ENCODE measurements at places on chromosomes 1 and 21.

GRCh38 chr1:209652121-209652735 lies at the start of gene LAMB3:
TSS of gene LAMB3 (minus strand) at chr1:209652425. CDS start at chr1:209650944, 1,481 bp downstream.
- no peak for DNase-seq

DNA sequence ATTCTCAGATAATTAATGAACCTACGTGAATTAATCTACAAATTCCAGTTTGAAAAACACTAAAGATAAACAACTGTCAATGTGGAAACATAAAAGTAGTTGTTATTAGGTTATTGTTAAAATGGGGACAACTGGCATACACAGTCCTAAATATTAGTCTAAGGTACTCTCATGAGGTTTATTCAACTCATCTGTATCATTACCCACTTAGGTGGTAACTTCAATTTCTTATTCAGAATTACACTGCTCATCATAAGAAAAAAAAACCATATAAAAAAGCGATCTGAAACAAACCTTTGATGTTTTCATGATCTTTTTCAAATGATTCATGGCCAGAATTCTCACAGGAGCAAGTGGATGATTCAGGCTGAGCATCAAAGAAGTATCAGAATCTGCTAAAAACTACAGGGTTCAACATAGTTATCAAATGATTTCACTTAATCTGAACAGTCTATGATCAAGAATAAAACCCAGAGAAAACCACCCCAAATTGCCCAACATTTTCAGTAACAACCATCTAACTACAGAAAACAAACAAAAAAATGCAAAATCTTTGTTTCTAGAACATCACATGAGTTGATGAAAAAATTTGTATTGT lies 13.7 kb downstream of the HEATR1 start:
- no peak for DNase-seq

DNA sequence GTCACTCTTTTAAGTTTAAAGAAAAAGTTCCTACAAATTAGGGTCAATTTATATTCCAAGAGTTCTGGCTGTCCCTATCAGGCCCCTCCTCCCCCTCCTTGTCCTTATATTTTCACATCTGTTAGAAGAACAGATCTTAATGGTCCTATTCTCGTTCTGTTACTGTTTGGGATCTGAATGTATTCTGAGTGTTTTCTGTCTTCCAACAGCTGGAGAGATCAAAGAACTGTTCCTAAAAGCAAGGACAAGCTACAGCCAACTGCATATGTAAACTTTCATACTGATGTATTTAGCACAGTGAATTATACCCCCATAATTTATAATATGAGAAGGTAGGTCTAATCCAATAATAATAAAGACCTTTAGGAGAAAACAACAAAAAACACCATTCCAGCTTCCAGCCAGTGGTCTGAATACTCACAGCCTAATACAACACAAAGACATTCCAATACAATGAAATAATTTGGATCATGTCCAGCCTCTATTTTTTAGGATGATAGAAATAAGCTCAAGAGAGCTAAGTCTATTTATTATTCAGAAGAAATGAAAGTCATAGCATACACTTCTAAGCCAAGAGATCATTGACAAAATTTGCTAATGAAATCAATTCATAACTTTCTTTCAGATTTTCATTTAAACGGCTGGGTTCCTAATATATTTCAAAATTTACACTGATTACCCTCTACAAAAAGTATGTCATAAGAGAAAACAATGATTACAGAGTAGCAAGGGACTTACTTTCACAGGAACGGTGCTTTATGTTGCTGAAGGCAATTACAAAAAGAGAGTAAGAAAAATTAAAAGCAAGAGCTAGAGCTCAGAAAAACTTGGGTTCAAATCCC lies 25.3 kb downstream of the WLS start:
- DNase-seq: no peak

- peak; percentile 94 for DNase-seq
These were observed 2.0 kb downstream of the HES3 start for GRCh38 chr1:6245869-6246496.

- DNase-seq: no peak
These were observed 544.8 kb upstream of the ADGRL4 start for GRCh38 chr1:79551321-79551720.

DNA sequence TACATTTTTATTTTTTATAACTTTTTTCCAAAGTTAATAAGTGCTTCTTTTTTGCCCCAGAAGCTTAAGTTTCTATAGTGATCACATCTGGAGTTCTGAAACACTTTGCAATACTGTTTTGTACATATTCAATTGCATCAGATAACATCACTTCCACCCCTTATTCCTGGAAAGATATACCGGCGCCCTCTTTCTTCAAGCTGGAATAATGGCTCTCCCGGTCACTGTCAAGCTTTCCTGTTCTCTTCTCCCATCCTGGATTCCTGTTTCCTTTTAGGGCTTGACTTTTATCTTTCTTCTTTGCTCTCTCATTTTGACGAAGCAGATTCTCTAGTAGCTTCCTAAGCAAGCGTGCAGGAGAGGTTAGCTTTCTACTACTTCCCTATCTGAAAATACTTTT lies 1866.8 kb downstream of the MRPL39 start:
- DNase-seq: peak; percentile 39

- peak; percentile 85 for DNase-seq
These were observed 173.3 kb upstream of the FOXD3 start for GRCh38 chr1:63148825-63149645.

- DNase-seq: no peak
These were observed 34.3 kb downstream of the FAM78B start for GRCh38 chr1:166132496-166132895.

DNA sequence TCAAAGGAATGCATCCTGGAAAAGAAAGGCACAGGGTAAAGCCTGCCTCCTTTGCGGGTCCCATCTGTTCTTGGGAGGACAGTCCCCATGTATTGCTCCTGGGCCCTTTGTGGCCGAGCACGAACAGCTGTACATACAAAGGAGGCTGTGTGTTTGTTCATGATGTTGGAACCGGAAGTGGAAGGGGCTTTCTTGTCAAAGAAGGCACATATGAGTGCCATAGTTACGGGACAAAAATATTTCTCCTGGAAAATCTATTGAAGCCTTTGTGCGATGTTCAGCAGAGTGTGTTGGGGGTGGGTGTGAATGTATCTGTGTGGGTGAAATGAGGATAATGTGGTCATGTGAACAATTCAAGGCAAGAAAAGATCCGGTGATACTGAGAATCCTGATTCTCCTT lies 297.6 kb downstream of the DISC1 start:
- DNase-seq: no peak

GRCh38 chr1:159890390-159890789 lies 9.6 kb downstream of the CFAP45 start:
- no peak for DNase-seq

- no peak for DNase-seq
These were observed 35.9 kb upstream of the NEK2 start for GRCh38 chr1:211711315-211711705.
